LHCN-M2 (cell line): ENCODE measurements at places on chromosomes 7 and 10. TPM values are rescaled to one million over a fixed set of nuclear protein-coding genes. Genes with fewer than 3 reads are reported as not detected.

TRPV5 gene
- not detected in 2 replicates for total RNA-seq

OPN4 gene
- not detected in 2 replicates for total RNA-seq

DNA sequence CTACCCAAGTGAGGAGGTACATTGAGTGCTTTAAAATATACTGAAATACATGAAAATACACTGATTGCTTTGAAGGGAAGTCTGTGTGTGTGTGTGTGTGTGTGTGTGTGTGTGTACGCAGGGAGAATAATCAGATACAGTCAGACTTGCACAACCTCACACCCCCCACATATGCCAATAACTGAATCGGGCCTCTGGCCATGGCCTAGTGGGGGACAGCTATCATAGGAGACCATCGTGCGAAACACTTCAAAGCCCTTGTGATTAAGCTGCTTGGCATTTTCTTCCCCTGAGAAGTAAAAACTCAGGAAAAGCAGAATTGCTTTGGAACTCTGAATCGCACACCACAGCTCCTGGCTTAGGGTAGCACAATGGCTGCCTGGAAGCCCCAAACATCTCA lies 135.1 kb downstream of the C10orf105 start:
- no peak for DNase-seq

DNA sequence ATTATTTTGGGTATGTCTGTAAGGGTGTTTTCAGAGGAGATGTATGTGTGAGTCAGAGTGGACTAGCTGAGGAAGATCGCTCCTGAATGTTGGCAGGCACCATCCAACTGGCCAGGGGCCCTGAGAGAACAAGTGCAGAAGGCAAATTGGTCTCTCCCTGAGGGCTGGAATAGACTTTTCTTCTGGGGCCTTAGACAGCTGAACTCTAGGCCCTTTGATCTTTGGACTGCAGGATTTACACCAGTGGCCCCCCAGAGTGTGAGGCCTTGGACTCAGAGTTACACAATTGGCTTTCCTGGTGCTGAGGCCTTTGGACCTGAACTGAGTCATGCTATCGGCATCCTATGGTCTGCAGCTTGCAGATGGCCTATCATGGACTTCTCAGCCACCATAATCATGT lies 217.2 kb downstream of the REEP3 start:
- peak; percentile 75 for DNase-seq

DNA sequence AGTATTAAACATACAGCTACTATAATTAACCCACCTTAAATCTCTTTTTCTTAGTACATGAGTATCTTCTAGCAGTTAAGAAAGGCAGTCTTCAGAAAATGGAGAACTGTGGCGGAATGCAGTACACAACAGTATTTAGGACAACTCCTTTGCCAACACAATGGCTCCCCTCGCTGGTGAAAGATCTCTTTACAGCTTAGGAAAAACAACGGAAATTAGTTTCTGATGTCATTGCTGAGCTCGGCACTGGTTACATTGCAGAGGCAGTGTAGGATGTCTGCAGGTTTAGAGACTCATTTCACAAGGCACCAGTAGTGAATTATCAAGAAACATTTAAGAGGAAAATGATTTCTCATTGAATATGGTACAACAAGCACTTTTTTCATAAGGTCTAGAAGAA lies 43.4 kb downstream of the GLRX3 start:
- peak; percentile 69 for DNase-seq
